ENCODE measurements at places on chromosomes 3 and 15.

GRCh38 chr15:69496001-69496400 is 43.4 kb downstream of the RPLP1 start:
- DNase-seq = no peak

GRCh38 chr3:66269411-66269810 is 48.6 kb downstream of the SLC25A26 start:
- DNase-seq = no peak

DNA sequence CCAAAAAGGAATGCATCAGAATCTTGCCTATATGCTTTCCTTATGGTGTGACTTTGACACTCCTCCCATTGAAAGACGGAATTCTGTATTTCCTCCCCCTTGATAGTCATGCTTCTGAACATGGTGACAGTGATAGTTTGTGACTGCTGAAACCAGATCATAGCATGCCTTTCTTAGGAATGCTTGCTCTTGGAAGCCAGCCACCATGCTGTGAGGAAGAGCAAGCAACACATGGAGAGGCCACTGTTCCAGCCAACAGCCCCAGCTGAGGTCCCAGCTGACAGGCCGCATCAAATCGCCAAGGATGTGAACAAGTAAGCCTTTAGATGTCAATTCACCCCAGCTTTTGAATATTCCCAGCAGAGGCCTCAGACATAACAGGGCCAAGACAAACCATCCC is 100.1 kb downstream of the IGF2BP2 start:
- DNase-seq = no peak

- no peak for DNase-seq
Measured at GRCh38 chr3:114449271-114450007, 155.6 kb downstream of the TIGIT start.

All from dermis blood vessel endothelial cell (primary cell).